ENCODE measurements at places on chromosomes 12 and 14. TPM values are rescaled to one million over a fixed set of nuclear protein-coding genes. Genes with fewer than 3 reads are reported as not detected.

DNA sequence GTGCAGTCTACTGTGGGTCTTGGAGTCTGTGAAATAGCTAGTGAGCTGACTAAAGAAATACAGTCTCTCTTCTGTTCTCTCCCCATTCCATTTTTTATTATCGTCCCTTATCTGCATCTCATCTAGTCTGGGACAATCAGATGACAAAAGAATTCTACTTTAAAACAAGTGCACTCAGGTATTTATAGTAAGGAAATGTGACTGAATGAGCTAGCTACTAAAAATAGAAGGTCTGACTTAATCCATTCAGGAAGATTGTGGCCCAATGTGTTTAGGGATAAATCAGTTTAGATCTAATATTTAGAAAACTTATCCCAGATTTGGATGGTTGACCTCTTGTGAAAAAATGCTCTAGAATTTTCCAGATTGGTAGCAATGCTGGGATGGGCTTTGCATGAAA is 126.8 kb upstream of the NRXN3 start:
- no peak for DNase-seq

DNA sequence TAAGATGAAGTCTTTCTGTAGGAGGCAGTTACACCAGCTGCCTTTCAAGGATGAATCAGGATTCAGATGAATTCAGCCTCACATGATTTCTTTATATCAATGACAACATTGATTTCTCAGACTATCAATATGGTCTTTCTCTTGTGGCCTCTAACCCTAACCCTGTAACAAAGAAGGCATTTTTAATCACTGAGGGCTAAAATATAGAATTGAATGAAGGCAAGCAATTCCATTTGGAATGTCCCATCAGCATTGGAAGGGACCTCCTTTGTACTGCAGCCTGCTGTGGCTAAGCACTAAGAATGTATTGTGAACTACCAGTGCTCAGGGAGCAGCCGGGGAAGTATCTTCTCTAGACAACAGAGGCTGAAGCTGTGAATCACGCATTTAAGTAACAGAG is 90.6 kb upstream of the FRMD6 start:
- no peak for DNase-seq

- DNase-seq: no peak
Observed at GRCh38 chr14:75527449-75528163, 5.3 kb downstream of the BATF start.

- DNase-seq: no peak
Observed at GRCh38 chr12:40745386-40745785, 53.1 kb downstream of the CNTN1 start.

DNA sequence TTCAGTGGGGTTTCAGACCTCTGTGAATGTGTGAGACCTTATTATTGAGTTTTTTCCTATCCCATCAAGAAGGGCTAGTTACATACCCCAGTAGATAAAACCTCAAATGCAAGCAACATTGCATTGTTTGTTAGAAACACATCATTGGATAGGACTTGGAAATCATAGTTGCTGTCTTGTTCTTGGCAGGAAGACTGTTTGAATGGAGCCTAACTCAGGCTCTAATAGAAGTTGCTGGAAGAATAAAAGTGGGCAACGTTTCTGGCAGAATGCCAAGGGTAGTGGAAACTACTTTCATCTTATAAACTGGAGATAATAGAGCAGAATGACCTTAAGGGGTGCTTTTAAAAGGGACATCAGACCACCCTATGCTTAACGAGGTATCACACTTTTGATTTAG is 9.9 kb upstream of the PTHLH start:
- no peak for DNase-seq

- no peak for DNase-seq
Observed at GRCh38 chr12:66149702-66150398, 19.3 kb upstream of the LLPH start.

Gene VWF
- 1.5 TPM for total RNA-seq

Gene SAMD15
- 1.9 TPM for total RNA-seq

Gene FOXJ2
- total RNA-seq: 14.8 TPM
